ENCODE measurements at places on chromosomes 2 and 18.

GRCh38 chr2:72080286-72081145 lies 67.1 kb downstream of the CYP26B1 start:
- H3K27me3 ChIP-seq = no peaks in the 10 kb centered on the region
- no peaks in the 10 kb centered on the region for H3K36me3 ChIP-seq
- H3K4me1 ChIP-seq = peaks cover 3% of the 10 kb centered on the region
- no peak for DNase-seq
- H3K4me3 ChIP-seq = no peak overlapping the region

GRCh38 chr2:178005756-178006155 lies 66.8 kb downstream of the PDE11A start:
- H3K4me1 ChIP-seq = no peaks in the 10 kb centered on the region
- no peak overlapping the region for H3K4me3 ChIP-seq
- no peak for DNase-seq
- no peaks in the 10 kb centered on the region for H3K27me3 ChIP-seq

DNA sequence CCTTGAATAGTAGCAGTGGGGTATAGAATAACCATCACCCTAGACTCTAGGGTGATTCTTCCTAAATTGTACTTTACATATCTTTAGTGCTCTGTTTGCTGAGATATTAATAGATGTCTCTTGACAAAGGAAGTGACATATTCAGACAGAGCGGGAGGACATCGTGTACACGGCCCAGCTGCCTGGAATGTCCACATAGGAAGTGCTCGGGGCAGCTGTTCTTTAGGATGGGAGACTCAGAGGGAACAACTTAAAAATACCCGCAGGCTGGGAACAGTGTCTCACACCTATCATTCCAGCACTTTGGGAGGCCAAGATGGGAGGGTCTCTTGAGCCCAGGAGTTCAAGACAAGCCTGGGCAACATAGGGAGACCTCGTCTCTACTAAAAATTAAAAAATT lies 206.1 kb downstream of the FAM210A start:
- no peak overlapping the region for H3K4me3 ChIP-seq
- no peak for DNase-seq
- H3K27ac ChIP-seq = no peak overlapping the region

DNA sequence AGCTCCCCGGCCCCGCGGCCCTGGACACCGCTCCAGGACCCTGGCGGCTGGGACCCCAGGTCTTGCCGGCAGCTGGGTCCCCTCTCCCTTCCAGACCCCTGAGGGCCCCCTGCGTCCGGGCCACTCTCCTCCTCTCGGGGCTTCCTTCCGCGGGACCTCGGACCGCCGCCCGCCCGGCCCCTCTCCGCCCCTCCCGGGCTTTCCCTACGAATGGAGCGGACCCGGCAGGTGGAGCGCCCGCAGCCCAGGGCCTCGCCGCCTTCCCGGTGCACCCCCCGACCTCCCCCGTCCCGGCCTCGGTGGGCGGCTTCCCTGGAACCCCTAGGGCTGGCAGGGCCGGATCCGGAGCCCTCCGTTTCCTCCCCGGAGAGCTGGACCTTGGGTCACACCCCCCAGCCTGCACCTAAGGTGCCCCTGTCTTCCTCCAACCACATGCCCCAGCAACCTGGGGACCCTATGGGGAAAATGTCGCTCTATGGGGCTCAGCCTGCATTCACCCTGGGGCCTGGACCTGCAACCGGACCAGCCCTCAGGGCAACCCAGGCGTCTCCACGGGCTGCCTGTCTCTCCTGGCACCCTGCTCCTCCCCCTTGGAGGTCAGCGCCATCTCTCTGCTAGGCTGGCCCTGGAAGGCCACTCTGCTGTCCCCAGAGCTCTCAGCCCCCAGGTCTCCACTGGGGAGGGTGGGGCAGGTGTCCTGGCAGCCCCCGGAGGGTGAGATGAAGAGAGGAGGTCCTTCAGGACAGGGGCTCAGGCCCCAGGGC lies 730 bp downstream of the B3GNT7 start:
- no peak for DNase-seq
- 0 out of 2 replicates have a peak, but pooled peaks cover 3% of the 10 kb centered on the region for H3K36me3 ChIP-seq
- peak overlapping the region; percentile 62 for H3K4me3 ChIP-seq
- H3K27ac ChIP-seq = no peak overlapping the region
- H3K4me1 ChIP-seq = peaks cover 3% of the 10 kb centered on the region

DNA sequence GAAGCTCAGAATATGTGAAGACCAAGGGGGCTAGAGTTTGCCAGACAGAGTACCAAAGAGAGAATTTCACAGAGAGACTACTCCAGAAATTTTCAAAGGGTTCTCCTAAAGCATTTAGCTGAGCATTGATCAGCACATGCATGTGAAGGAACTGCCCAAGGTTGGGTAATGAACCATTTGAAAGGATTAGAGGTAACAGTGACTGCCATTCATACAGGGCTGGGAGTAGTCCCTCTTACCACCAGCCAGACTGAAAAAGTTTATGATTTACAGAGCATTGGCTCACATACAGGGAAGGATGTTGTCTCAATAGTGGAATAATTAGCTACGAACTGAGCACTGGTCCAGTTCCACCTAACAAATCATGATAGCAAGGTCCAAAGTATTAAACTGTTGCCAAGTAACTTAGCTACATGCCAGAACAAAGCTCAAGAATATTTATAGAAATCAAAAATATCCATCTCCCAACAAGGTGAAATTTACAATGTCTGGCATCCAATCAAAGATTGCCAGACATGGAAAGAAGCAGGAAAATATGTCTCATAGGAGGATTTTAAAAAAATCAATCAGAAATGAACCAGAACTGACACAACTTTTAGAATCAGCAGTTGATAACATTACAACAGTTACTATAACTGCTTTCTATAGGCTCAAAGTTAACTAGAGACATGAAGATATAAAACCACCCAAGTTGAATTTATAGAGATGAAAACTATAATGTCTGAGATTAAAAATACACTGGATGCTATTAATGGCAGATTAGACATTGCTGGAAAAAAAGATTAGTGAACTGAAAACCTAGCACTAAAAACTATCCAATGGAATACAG lies 25.7 kb upstream of the RNF103 start:
- H3K27ac ChIP-seq = no peak overlapping the region
- no peak for DNase-seq
- H3K4me1 ChIP-seq = no peaks in the 10 kb centered on the region
- H3K27me3 ChIP-seq = no peaks in the 10 kb centered on the region
- H3K36me3 ChIP-seq = no peaks in the 10 kb centered on the region
- H3K4me3 ChIP-seq = no peak overlapping the region

GRCh38 chr2:220227266-220227920 lies 600.0 kb downstream of the SLC4A3 start:
- H3K27ac ChIP-seq = no peak overlapping the region
- H3K4me3 ChIP-seq = no peak overlapping the region
- H3K36me3 ChIP-seq = no peaks in the 10 kb centered on the region
- no peak for DNase-seq

DNA sequence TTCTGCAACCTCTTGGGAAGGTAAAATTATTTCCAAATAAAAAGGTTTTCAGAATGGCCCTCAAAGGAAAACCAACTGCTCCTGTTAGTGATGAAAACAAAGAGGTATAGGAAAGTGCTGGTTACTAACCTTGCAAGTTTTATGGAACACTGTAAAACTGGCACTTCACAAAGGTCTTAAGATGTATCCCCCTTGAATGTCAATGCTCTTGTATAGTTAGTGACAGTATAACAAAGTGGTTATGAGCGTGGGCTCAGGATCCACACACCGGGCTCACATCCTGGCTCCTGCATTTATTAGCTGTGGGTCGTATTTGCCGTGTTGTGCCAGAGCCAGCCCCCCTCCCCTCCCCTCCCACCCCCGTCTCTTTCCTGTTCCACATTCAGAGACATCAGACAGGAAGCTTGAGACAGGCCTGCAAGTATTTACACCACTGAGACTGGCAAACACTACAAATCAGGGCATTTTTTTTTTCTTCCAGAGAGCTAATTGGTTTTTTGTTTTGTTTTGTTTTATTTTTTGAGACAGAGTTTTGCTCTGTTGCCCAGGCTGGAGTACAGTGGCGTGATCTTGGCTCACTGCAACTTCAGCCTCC lies 9.2 kb upstream of the DNPEP start:
- H3K4me1 ChIP-seq = 0 out of 2 replicates have a peak, but pooled peaks cover 6% of the 10 kb centered on the region
- no peak for DNase-seq
- H3K4me3 ChIP-seq = no peak overlapping the region
- H3K27ac ChIP-seq = no peak overlapping the region

DNA sequence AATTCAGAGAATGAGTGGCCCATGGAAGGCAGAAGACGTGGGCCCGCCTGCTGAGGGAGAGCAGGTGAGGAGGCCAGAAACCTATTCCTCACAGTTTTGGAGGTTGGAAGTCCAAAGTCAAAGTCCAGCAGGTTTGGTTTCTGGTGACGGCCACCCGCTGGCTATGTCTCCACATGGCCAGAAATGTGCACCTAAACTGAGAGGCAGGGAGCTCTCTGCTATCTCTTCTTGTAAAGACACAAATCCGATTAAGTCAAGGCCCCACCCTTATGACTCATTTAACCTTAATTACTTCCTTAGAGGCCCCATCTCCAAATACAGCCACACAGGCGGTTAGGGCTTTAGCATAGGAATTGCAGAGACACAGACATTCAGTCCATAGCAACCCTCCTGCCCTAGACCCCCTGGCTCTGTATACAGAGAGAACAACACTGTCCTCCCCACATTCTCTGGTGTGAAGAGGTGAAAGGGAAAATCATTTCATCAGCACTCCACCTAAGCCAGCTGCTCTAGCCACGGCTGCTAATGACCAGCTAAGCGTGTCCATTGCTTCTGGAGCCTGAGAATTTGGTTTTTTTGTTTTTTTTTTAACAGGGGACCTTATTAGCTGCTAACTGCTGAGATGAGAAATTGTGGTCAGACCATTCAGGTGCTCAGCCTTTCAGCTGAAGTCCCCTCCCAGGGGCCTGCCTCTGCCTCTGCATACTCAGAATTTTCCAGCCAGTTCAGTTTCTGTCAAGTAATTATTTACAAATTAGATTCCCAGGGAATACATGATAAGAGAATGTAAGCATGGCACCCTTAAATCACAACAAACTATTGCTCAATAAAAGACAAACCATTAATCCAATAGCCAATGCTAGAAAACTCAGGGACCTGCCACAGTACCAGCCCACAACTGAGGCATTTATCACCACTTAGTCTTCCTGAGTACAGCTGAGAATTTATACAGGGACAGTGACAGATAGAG lies 368.7 kb upstream of the ID2 start:
- H3K4me1 ChIP-seq = peaks cover 4% of the 10 kb centered on the region
- H3K36me3 ChIP-seq = no peaks in the 10 kb centered on the region
- H3K27ac ChIP-seq = no peak overlapping the region
- no peak overlapping the region for H3K4me3 ChIP-seq
- peak; percentile 14 for DNase-seq

DNA sequence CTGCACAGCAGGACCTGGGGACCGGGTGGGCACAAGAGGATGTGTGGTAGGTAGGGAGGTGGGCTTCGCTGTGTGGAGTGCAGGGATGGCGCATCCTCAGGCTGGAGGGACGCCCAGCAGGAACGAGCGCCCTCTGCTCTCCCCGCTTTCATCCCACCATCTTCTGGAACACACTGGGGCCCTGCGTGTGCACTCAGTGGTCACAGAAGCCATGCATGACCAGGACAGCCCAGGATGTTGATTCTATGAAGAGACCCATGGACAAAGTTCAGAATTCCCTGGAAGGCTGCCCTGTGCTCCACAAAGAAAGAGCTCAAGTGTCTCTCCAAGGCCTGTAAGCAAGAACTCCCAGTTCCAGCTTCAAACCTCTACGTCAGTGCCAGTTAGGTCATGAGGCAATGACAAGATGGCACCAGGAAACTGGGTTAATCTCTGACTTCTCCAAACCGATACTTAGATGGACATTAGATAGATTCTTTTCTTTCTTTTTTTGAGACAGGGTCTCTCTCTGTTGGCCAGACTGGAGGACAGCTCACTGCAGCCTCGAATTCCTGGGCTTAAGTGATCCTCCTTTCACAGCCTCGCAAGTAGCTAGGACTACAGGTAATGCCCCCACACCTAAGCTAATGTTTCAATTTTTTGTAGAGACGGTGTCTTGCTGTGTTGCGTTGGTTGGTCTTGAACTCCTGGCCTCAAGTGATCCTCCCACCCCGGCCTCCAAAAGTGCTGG lies 3.4 kb downstream of the SLC66A2 start:
- peaks cover 18% of the 10 kb centered on the region for H3K4me1 ChIP-seq
- no peak overlapping the region for H3K27ac ChIP-seq
- H3K36me3 ChIP-seq = no peaks in the 10 kb centered on the region
- peaks cover 15% of the 10 kb centered on the region for H3K27me3 ChIP-seq
- no peak overlapping the region for H3K4me3 ChIP-seq

DNA sequence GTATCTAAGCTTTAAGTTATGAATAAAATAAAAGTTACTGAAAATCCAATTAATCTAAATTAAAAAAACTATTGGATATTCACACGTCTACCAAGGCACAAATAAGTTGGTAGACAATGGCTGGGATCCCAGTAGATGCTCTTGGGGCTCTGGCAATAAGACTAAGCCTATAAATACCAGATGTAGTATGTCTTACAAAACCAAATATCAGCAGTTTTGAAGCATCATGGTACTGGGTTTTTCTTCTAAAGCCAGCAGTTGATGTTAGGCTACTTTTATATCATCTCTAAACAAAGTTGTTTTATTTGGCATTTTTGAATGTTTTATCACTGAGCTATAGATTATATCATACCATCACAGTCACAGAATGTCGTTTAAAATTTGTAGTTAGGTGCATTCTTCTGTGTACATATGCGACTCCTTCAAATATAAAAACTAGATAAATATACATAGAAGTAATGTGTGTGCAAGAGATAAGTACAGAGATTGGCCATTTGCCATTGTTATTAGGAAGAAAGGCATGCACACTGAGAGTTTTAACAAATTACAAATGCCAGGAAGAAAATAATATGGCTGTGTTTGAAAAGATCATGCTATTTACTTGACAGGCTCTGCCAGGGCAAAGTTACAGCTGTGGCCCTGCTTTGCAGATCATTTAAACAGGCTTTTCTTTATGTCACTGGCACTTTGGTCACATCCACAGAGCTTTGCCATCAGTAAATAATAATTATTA lies 21.6 kb upstream of the TMEM17 start:
- no peaks in the 10 kb centered on the region for H3K36me3 ChIP-seq
- H3K4me3 ChIP-seq = no peak overlapping the region
- H3K27me3 ChIP-seq = no peaks in the 10 kb centered on the region
- H3K4me1 ChIP-seq = 0 out of 2 replicates have a peak, but pooled peaks cover 2% of the 10 kb centered on the region
- H3K27ac ChIP-seq = no peak overlapping the region
- no peak for DNase-seq

- no peaks in the 10 kb centered on the region for H3K27me3 ChIP-seq
- H3K36me3 ChIP-seq = no peaks in the 10 kb centered on the region
- H3K27ac ChIP-seq = no peak overlapping the region
- H3K4me1 ChIP-seq = no peaks in the 10 kb centered on the region
These were observed 31.6 kb downstream of the KCNG2 start for GRCh38 chr18:79829136-79829854.

DNA sequence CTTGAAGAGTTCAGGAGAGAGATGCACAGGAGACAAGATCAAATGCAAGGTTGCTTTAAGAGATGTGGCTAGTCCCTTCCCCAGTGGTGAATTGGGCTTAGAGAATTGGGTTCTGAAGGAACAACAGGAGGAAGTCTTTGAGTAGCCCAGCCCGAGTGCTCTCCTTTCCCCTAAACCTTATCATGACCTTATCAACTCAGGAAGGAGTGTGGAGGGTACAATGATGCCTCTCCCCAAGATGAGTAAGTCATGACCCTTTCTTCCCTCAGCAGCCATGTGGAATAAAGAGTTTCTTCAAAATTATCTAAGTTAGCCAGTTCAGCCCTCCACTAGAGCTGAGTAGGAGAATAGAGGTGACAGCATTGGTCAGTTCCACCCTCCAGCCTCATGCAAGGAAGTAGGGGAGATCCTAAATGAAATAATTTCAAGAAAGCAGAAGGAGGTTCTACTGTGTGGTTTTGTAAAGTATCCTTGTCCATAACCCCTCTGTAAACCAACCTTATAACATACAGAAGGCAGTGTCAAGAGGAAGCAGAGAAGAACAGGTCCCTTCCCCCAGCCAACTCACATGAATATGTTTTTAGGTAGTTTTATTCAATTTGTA lies 88.4 kb downstream of the ARHGAP15 start:
- no peak overlapping the region for H3K27ac ChIP-seq
- DNase-seq = no peak
- H3K4me3 ChIP-seq = no peak overlapping the region
- H3K27me3 ChIP-seq = no peaks in the 10 kb centered on the region

Measured in H1 (cell line).